NCI-H345 (cell line): ENCODE measurements at places on chromosomes 3 and 15.

GRCh38 chr3:66544619-66545429 is 44.0 kb upstream of the LRIG1 start:
- no peak for DNase-seq

DNA sequence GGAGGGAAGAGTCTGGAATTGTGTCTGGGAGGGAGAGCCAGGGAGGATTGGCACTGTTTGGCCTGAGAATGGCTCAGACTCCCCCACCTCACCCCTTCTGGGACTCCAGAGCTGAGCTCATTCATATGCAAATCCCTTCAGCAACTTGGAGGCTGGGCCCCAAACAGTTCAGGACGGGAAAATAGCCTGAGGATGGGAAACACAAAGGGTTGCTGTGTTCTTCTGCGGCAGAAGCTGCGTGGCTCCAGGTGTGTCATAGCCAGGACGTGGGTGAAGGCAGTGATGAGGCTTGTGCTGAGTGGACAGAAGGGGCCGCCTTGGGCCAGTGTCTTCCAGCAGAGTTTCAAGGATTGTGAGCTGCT is 16.6 kb downstream of the MASP1 start:
- no peak for DNase-seq

DNA sequence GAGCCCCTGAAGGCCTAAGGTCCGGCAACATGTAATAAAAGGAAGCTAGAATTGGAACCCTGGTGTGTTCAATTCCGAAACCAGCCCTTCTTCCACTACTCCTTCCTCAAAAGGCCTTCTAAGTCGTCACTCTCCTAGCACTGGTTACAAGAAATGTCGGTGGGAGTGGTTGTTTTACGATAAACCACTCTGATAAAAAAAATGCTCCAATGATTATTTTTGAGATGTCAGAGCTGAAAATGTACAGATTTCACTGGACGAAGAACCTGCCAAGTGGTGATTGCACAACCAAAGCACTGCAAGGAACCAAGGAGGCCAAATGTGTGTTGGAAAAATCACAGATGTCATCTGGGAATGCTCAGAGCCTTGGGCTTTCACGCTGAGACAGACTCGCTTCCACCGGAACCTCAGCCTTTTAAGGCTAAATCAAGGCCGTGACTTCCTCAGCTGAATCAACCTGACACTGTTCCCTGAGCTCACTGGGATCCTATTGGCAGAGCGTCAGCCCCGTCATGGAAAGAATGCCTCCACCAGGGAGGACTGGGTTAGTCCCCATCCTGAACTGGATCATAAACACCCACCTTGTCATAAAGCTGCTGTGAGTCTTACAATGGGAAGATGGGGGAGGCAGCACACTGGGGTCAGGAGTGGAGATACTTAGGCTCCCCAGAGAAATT is 108.1 kb upstream of the THBS1 start:
- no peak for DNase-seq

DNA sequence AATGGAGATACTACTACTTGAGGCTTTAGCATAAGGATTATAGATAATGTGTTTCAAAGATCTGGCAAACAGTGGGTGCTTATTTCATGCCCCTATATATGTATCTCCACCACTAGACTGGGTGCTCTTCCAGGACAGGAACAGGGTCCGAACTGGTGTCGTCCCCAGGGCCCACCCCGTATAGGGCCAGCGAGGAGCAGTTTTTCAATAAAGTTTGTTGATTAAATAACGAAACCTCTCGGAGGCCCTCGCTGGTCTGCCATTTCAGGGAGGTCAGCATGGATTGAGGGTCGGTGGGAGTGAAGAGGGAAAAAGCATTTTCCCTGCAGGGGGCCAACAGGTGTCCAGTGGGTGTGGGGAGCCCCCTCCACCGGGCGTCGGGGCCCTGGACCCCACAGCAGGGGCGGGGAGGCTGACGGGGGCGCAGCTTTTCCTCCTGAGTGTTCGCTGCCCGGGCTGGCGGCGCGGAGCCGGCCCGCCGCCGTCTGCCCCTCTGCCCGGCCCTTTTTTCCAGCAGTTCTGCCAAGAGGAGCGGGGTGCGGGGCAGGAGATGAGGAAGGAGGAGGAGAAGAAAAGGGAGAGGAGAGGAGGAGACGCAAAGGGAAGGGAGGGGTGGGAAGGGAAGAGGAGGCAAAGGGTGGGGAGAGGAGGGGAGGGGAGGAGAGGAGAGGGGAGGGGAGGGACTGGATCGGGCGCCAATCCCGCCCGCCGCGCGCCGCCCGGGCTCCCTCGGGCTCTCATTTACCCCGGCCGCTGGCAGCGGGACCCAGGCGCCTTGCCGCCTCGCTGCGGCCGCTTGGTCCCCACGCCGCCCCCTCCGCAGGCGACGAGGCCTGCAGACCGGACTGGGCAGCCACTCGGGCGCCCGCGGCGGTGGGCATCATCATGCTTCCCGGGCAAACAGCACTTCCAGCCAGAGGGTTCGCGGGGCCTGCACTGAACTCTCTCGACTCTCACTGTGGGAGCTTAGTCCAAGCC is 66.3 kb downstream of the ISG20 start:
- no peak for DNase-seq

DNA sequence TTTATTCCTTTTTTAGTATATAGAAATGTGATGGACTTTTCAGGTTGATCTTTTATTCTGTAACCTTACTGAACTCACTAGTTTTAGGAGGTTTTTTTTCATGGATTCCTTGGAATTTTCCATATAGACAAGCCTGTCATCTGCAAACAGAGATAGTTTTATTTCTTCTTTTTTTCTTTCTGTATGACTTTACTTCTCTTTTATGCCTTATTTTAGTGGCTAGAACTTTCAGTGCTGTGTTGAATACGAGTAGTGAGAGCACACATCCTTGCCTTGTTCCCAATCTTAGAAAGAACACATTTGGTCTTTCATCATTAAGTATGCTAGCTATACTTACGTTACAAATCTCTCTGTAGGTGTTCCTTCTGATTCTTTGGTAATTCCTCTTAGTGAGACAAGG is 336.5 kb downstream of the PTPRG start:
- no peak for DNase-seq

DNA sequence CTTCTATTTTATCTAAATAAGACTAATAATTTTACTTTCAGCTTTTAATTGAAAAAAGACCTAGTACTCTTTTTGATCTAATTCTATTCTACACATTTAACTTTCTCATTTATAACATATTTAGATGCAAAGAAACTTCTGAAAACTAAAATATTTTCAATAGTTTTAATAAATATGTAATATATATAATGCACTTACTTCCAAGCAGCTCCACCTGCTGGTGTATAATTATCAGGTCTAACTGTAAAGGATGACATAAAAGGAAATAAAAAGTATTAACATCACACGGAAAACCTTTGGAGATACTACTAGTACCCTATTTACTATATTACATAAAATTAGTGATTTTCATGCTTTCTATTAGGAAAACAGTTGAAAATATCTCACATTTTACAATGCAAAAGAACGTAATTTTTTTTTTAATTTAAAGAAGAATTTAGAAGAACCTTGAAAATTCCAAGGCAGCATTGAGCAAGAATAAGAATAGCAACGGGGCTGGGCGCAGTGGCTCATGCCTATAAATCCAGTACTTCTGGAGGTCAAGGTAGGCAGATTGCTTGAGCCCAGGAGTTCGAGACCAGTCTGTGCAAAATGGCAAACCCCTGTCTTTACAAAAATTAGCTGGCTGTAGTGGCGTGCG is 10.2 kb downstream of the PLSCR5 start:
- no peak for DNase-seq

DNA sequence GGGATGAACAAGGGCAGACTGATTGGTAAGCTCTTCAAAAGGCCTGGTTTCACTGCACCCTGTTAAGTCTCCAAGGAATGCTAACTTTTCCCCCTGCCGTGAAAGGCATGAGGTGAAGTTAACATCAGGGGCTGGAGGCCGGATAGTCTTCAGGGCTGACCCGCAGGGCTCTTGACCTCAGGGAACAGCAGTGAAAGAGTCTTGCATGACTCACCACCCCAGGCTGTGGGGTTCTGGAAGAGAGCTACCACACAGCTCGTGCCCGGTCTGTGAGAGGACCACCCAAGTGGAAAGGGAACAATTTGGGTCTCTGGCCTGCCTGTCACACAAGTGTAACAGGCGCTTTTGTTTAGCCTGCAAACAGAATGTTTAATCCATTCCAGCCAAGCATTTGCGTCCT is 504.9 kb downstream of the EDEM1 start:
- no peak for DNase-seq

GRCh38 chr3:42535981-42536784 is 33.7 kb downstream of the VIPR1 start:
- no peak for DNase-seq

- DNase-seq: no peak
These were observed 9.2 kb downstream of the PTX3 start for GRCh38 chr3:157445857-157446256.

GRCh38 chr3:119375106-119375505 is 80.9 kb downstream of the ARHGAP31 start:
- DNase-seq: no peak

DNA sequence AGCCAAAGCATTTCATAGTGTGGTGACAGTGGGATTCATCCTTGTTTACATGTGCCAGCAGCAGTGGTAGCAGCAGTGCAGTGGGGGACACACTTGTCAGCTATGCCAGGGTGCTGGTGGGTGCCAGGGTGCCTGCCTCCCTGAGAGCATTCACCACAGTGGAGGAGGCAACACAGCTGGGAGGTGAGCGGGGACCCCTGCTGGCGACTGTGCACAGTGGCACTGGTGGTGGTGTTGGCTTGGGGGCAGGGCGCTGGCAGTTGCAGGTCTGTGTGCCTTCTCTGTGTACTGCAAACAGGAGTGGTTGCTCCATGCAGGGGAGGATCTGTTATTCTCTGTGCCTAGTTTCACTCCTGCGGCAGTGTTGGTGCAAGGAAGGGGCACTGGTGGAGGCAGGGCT is 41.2 kb downstream of the CEP63 start:
- DNase-seq: no peak

- peak; percentile 29 for DNase-seq
These were observed 158.4 kb downstream of the TIGIT start for GRCh38 chr3:114452256-114452655.

- peak; percentile 31 for DNase-seq
These were observed 31.8 kb downstream of the ADAMTS17 start for GRCh38 chr15:100310041-100310405.

DNA sequence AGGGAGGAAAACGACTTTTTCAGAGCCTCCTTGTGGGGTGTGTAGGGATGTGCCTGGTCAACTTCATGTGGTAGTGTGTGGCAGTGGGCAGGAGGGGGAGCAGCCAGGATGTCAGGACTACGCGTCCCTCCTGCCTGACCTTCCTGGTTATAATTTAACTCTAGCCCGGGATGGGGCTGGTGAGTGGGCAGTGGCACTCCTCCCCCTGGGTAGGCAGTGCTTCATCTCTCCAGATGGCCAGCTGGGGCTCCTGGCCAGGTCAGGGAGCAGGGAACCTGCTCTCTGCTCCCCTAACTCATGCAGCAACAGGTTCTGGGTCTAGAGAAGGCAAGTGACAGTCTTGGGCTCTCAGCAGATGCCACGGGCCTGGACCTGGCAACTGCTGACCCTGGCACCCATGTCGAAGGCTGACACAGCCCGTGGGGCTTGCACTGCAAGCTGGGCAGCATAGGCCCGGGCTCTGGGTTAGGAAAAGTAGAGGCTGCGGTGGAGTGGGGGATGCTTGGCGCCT is 2.6 kb downstream of the ITIH4 start:
- DNase-seq: no peak

- DNase-seq: no peak
These were observed 4.5 kb downstream of the CFAP44 start for GRCh38 chr3:113436809-113437208.

- no peak for DNase-seq
These were observed 12.7 kb upstream of the CLDN16 start for GRCh38 chr3:190375246-190375645.

GRCh38 chr3:122956693-122957455 is 70.7 kb downstream of the SEMA5B start:
- DNase-seq: no peak

DNA sequence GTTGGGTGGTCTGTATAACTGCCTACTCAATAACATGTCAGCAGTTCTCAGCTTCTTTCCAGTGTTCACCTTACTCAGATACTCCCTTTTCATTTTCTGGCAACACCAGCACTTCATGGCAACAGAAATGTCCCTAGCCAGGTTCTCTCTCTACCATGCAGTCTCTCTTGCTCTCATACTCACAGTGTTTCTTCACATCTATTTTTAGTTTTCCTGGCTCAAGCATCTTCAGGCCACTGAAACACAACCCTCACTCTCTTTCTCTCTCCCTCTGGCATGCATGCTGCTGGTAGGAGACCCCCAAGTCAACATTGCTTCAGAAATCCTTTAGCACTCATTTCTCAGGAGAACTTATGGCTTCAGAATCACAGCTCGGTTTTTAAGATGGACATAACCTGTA is at the start of gene CAPN3:
CAPN3 (plus strand) TSS at position 253 of the 400 bp plus-strand sequence. CDS start 305 bp downstream, outside the sequence.
- DNase-seq: no peak

- DNase-seq: no peak
These were observed 327.5 kb upstream of the UMPS start for GRCh38 chr3:124402791-124403190.

GRCh38 chr3:173138026-173138425 is 3.0 kb downstream of the SPATA16 start:
- no peak for DNase-seq

DNA sequence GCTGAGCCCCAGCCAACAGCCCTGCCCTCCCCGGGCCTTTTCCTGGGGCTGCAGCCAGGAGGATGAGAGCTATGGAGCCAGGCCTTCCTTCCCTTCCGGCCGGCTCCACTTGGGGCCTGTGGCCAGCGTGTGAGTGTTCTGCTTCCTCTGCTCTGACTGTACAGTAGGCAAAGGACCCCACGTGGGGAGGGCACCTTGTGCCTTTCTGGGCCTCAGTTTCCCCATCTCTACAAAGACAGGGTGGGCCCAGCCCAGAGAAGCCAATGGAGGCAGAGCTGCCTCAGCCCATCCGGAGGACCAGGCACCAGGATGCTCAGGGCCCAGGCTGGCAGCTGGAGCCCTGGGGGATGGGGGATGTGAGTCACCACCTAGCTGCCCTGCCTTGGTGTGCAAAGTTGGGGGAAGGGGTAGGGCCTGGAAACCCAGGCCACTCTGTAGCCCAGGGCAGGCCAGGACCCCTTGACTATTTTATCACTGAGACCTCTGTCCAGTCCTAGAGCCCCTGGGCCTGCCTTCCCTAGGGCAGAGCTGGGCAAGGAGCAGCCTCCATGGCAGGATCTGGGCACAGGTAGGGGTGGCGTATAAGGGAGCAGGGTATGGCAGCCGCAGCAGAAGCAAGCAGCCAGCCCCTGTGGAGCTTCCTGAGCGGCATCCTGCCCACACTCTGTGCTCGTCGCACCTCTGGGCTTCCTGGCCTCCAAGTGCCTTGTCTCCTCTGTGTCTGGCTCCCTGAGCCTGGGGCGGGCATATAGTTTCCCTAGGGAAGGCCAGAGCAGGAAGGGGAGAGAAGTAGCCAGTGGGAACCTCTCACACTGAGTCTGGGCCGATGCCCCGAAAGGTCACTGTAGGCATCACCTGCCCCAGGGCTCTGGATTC is 1.8 kb downstream of the PSTPIP1 start:
- no peak for DNase-seq

- no peak for DNase-seq
These were observed 13.2 kb downstream of the SPSB4 start for GRCh38 chr3:141064255-141064926.

- no peak for DNase-seq
These were observed 405.9 kb upstream of the ZNF385D start for GRCh38 chr3:22156868-22157267.
